ENCODE measurements at places on chromosomes 2 and 18. TPM values are rescaled to one million over a fixed set of nuclear protein-coding genes. Genes with fewer than 3 reads are reported as not detected.

TFPI gene
- 27.7 TPM for total RNA-seq

ALKAL2 gene
- 2.0 TPM for total RNA-seq

IL36G gene
- total RNA-seq = under 0.01 TPM

SDC1 gene
- total RNA-seq = 9.8 TPM

KYNU gene
- total RNA-seq = under 0.01 TPM

PRSS56 gene
- total RNA-seq = under 0.01 TPM

HRH4 gene
- not detected for total RNA-seq

MYO7B gene
- under 0.01 TPM for total RNA-seq

TTLL4 gene
- 9.8 TPM for total RNA-seq

FASTKD1 gene
- total RNA-seq = 110 TPM

GBX2 gene
- total RNA-seq = 0.41 TPM

OST4 gene
- total RNA-seq = 163 TPM

CCDC141 gene
- 1.2 TPM for total RNA-seq

CEBPZ gene
- total RNA-seq = 51.4 TPM

ANKRD30B gene
- 3.3 TPM for total RNA-seq

SRD5A2 gene
- total RNA-seq = not detected

NT5C1B gene
- not detected for total RNA-seq

LBX2 gene
- total RNA-seq = not detected

ARMC9 gene
- total RNA-seq = 15.1 TPM

RIT2 gene
- 29.3 TPM for total RNA-seq

GPR39 gene
- 2.9 TPM for total RNA-seq

MEP1B gene
- total RNA-seq = 0.41 TPM

RNU2-63P gene
- total RNA-seq = not detected

ANKRD53 gene
- 1.2 TPM for total RNA-seq

FEV gene
- not detected for total RNA-seq

TSPYL6 gene
- total RNA-seq = not detected

DGKD gene
- 46.5 TPM for total RNA-seq

MRO gene
- total RNA-seq = 0.82 TPM

PLA2R1 gene
- 1.6 TPM for total RNA-seq

MAP3K19 gene
- 0.41 TPM for total RNA-seq

FIGN gene
- total RNA-seq = 1.2 TPM

PROC gene
- not detected for total RNA-seq

MRPL30 gene
- 90.9 TPM for total RNA-seq

EDAR gene
- under 0.01 TPM for total RNA-seq

ADCYAP1 gene
- total RNA-seq = 7.3 TPM

NDC80 gene
- total RNA-seq = 4.5 TPM

CCNYL1 gene
- total RNA-seq = 51.0 TPM

CFC1 gene
- 0.41 TPM for total RNA-seq

FHL2 gene
- 2.4 TPM for total RNA-seq

SALL3 gene
- total RNA-seq = 5.3 TPM

CFAP221 gene
- total RNA-seq = 7.3 TPM

PTMA gene
- total RNA-seq = 958 TPM

FHOD3 gene
- total RNA-seq = 46.9 TPM

SOCS6 gene
- total RNA-seq = 53.4 TPM

SERPINB7 gene
- not detected for total RNA-seq

TMEM198 gene
- 14.7 TPM for total RNA-seq

ASPRV1 gene
- total RNA-seq = 2.0 TPM

POTEC gene
- under 0.01 TPM for total RNA-seq

PDE1A gene
- 51.0 TPM for total RNA-seq
